Daoy (cell line): ENCODE measurements at places on chromosomes 2 and 18. TPM values are rescaled to one million over a fixed set of nuclear protein-coding genes. Genes with fewer than 3 reads are reported as not detected.

Gene LYPD1
- total RNA-seq = 130 and 153 TPM in 2 replicates

Gene OTOF
- not detected in 2 replicates for total RNA-seq

Gene ERMN
- 0.29 TPM in 1 of 2 replicates, not detected in the other for total RNA-seq

Gene CAPN10
- 23.8 and 28.3 TPM in 2 replicates for total RNA-seq

- no peak for DNase-seq
Measured at GRCh38 chr2:168090366-168091135, 156.8 kb downstream of the STK39 start.

DNA sequence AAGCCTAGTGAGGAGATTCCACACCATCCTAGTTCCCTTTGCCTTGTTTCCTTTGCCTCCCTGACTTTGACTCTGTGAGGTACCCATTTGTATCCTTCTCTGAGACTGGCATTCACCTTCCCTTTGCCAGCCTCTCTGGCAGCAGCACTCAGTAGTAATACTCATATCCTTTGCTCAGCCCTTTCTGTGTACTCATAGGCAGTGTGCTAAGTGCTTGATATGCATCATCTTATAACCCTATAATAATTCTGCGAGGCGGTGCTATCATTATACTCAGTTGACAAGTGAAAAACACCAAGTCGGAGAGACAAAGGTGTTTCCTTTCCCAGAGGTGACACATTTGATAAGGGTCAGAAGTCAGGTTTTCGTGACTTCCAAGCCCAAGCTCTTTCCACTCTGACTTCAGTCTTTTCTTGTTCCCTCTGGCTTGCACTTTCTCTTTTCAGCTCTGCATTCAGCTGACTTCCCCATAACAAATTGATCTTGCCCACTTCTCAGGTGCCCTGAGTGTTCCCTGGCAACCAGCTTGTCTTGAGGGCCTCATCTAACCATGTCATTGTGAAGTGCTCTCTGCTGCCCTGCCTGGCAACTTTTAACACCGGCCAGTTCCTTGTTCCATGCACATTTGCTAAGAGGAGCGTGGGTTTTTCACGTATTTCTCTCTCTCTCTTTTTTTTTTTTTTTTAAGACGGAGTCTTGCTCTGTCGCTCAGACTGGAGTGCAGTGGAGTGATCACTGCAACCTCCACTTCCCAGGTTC, 94.5 kb upstream of the UPP2 start:
- DNase-seq = no peak

DNA sequence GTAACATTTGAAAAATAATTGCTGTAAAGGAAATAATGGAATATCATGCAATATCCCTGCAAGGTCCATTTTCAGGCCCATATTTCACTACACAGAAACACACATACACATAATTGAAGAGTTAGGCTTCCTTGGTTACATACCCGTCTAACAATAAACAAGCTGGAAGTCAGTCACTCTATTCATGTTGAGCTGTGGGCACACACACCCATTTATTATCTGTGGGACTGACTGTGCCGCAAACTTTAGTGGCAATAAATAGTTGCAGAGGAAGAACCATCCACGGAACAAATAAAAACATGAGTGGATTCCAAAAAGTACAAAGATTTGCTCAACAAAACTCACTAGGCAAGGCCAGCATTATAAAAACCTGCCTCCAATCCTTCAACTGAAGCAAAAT, 24.8 kb downstream of the PID1 start:
- no peak for DNase-seq

DNA sequence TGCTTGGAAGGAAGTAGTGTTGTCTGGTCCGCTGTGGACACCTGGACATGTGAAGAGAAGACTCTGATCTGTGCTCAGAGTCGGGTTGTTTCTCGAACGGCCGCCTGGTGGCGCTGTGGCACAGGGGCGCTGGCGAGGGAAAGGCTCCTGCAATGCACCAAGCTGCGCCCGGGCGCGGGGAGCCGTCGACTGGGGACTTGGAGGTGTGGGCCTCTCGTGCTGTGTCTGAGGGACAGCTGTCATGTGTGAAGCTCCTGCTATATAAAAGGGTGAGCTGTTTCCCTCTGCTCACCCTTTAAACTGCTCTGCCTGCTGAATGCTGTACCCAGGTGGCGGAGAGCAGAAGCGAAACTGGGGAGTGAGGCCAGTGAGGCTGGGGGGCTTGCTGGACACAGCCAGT, 44.0 kb downstream of the GNAL start:
- peak; percentile 69 for DNase-seq

DNA sequence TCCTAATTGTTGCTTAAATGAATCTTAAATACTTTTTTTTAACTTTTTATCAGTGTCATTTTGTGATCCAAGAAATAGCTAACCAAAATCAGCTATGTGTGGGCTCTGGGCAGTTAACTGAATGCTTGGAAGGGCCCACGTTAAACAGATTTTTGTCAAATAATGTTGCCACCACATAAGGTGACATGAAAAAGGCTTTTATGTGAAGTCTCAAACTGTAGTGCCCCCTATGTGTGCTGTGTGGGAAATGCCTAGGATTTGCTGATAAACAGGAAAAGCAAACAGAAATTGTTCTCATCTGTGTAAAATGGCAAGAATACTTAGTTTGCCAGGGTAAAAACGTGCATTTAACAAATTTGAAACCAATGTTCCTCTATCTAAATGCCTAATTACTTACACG, 242.2 kb downstream of the ZNF516 start:
- DNase-seq = no peak

- DNase-seq = no peak
Measured at GRCh38 chr2:106800976-106801655, 84.9 kb downstream of the ST6GAL2 start.
